NCI-H1436 (cell line): ENCODE measurements at places on chromosomes 5 and 9.
A peak's percentile ranks its signal among the peaks of the same experiment; 100 is the strongest.

DNA sequence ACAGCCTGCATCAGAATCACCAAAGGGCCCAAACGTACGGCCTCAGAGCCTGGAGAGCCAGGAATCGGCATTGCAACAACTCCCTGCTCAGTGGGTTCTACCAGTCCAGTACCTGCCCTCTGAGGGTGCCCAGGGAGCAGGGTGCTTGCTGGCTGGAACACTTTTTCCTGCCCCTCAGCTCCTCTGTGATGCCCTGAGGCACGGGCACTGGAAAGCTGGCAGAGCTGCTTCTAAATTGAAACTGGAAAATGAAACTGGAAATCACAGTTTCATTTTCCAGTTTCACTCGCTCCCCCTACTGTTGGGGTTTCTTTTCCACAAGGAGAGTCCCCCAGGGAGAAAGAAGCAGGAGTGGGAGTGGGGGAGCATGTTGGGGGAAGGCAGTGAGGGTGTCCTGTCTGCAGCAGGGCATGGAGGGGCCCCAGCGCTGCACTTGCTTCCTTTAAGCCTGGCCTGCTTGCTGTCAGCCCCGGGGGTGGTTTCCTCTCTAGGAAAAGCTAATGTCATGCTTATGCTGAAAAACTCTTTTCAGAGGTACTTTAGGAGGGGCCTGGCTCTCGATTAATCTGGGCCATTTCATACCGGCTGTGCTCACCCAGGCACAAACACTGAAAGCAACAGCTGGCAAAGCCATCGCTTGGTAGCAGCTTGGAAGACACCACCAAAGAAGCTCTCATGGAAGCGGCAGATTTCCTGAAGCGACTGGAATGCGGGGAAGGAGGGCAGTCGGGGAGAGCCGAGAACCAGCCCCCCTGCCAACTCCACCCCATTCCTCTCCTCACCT lies 26.2 kb downstream of the IRF1 start:
- no peak for DNase-seq

- DNase-seq: no peak
Measured at GRCh38 chr9:13990331-13990730, 323.6 kb downstream of the NFIB start.

GRCh38 chr5:73678322-73678740 lies 52.3 kb downstream of the ARHGEF28 start:
- DNase-seq: no peak

- DNase-seq: no peak
Measured at GRCh38 chr5:151862811-151863472, 61.7 kb downstream of the GLRA1 start.

- DNase-seq: no peak
Measured at GRCh38 chr9:36119476-36119875, 17.1 kb upstream of the GLIPR2 start.

- no peak for DNase-seq
Measured at GRCh38 chr5:128491291-128491690, 46.8 kb downstream of the FBN2 start.

GRCh38 chr5:139446956-139447779 lies 7.8 kb upstream of the DNAJC18 start:
- DNase-seq: no peak

GRCh38 chr9:86921151-86921923 lies 26.0 kb downstream of the GAS1 start:
- DNase-seq: no peak

DNA sequence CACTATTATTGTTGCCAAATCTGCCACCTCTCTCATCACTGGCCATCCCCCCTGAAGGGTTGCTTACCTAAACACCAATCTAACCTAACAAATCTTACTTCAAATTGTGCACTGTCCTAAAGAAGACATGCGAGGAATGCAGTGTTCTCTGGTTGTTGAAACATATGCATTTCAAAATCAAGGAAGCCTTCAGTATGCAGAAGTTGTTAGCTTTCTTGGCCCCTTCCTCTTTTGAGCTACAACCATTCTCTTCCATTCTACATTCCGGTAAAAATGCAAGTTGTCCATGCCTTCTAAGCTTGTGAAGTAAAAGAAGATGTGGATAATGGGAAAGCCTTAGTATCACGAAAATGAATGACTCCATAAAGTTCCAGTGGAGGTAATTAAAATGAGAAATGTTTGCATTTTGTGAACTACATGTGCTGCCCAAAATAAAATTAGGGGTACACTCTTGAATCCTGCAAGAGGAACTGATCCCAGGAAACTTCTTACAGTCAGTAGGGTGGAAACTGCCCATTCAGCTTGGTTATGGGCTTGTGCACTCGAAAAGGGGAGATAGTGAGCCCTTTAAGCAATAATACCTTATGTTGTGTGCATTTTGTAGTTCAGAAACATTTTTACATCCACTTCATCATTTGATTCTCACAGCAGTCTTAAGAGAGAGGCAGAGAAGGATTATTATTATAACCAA lies 77.6 kb upstream of the ADRB2 start:
- no peak for DNase-seq

DNA sequence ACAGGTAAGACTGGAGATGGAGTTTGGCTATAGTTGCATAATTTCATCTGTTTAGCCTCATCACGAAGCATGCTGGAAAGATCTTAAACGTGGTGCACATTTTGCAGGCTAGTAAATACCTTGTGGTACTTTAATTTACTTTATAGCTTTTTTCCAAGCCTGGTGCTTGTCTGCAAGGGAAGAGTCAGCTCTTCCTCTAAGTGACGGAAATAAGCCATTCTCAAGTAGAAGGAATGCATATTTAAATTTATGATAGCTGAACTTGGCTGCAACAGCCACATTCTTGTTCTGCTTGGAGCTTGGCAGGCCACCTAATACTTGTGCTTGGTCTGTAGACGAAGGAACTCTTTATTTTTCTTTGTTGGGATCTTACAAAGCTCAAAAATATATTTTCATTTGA lies 188.0 kb upstream of the PIK3R1 start:
- DNase-seq: no peak

- no peak for DNase-seq
Measured at GRCh38 chr5:99586878-99587277, 658.1 kb upstream of the CHD1 start.

DNA sequence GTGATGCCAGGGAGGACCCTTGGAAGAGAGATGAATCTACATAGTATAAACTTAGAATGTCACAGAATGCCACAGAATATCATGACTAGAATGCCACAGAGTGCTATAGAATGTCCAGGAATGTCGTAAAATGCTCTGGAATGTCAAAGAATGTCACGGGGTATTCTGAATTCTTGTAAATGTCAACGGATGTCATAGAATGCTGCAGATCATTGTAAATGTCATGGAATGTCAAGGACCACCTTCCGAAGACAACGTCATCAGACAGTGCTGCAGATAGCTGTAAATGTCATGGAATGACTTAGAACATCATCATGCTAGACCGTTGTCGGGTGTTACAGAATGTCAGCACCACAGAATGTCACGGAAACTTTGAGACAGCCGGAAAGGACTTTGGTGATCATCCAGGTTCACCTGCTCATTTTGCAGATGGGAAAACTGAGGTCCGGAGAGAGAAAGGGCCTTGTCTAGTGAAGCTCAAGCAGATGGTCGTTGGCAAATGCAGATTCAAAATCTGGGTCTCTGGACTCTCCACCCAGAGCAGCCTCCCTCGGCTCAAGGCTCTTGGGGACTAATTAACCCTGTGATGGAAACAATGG lies 117.1 kb downstream of the LHX2 start:
- DNase-seq: no peak

DNA sequence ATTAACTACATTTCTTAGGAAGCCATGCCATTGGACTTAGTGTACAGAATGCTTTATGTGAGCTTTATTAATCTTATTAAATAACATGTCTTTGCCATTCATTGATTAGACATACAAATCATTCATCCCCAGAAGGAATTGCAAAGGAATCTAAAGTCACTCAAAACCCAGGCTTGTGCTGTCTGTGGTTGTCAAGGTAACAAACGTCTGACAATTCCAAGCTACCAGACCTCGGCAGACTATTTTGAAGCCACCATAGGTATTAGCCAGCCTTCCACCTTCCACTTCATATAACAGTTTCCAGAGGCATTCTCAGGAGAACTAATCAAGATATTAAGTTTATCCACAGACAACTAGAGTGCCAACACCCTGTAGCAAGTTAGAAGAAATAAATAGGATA lies 135.2 kb upstream of the TUSC1 start:
- DNase-seq: no peak

GRCh38 chr5:159273923-159274322 lies 10.8 kb downstream of the UBLCP1 start:
- DNase-seq: no peak

DNA sequence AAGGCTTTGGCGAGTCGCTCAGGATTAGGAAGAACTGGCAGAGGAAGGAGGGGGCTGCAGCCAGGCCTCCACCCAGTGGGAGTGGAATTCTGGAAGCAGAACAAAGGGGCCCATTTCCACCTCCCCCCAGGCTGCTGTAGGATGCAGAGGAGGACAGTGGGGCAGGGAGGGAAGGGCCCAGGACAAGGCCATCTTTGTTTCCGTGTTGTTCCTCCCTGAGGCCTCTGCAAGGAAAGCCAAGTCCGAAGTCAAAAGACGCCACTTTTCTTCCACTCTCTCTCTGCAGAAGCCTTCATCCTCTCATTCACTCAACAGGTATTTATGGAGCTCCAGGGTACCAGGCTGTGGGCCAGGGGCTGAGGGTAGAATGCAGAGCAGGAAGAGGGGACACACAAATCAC lies 70.7 kb downstream of the ENTREP1 start:
- DNase-seq: no peak

GRCh38 chr9:113597390-113598241 lies 134.1 kb downstream of the RGS3 start:
- DNase-seq: no peak

DNA sequence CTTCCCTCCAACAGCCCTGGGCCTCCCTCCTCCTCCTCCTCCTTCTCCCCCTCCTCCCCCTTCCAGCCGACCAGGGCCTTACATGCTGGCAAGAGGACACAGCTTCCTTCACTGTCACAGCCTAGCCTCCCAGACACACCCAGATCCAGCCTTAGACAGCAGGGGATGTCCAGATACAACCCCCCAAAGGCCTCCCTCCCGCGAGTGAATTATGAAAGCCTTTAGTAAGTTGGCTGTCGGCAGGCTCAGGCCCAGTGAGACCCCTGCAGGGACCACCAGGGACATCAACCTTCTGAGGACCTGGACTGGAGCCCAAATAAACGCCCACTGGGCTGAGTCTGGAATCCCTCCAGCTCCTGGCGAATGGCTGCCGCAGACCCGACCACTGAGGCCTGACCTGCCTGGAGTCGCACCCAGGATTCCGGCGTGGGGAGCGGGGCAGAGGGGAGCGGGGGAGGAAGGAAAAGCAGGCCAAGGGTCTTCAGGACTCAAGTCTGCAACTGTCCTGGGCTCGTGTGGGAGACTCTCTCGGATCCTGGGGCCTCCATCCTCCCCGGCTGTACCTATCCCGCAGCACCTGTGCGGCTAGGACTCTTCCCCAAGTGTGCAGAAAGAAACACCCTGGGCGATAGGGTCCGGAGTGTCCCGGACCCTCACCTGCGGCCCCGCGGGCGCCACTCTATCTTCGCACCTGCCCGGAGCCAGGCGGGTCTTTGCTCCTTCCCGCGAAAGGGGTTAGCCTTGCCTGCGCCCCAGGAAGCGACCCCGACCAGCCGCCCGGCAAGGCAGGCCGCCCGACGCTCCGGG lies 705 bp downstream of the SEPTIN8 start:
- no peak for DNase-seq

DNA sequence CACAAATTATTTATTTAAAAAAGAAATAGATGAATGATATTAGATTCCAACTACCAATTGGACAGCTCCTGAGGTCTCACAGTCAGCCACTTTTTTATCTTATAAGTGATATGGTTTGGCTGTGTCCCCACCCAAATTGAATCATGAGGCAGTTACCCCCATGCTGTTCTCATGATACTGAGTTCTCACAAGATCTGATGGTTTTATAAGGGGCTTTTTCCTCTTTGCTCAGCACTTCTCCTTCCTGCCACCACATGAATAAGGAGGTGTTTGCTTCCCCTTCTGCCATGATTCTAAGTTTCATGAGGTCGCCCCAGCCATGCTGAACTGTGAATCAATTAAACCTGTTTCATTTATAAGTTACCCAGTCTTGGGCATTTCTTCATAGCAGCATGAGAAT lies 12.9 kb downstream of the NLN start:
- no peak for DNase-seq

GRCh38 chr5:164051745-164052144 lies 546.3 kb downstream of the MAT2B start:
- DNase-seq: no peak

- no peak for DNase-seq
Measured at GRCh38 chr9:138024831-138025291, 147.3 kb downstream of the CACNA1B start.

- DNase-seq: no peak
Measured at GRCh38 chr9:118929287-118929686, 439.9 kb downstream of the BRINP1 start.

- peak; percentile 39 for DNase-seq
Measured at GRCh38 chr9:35826071-35826701, 2.3 kb downstream of the FAM221B start.

GRCh38 chr9:124835026-124835557 lies 18.2 kb upstream of the WDR38 start:
- DNase-seq: peak; percentile 82

DNA sequence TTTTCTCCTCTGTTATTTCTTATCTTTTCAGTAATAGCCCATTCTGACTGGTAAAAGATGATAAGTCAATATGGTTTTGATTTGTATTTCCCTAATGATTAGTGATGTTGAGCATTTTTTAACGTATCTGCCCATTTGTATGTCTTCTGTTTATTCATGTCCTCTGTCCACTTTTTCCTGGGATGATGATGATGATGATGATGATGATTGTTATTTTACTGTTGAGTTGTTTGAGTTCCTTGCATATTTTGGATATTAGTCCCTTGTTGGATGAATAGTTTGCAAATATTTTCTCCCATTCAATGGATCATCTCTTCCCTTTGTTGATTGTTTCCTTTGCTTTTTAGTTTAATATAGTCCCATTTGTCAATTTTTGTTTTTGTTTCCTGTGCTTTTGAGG lies 27.0 kb downstream of the UTP15 start:
- no peak for DNase-seq

- no peak for DNase-seq
Measured at GRCh38 chr5:1106385-1107166, 5.3 kb downstream of the SLC12A7 start.

GRCh38 chr9:134707731-134708671 lies 66.4 kb downstream of the COL5A1 start:
- no peak for DNase-seq

GRCh38 chr9:74765481-74765971 lies 122.2 kb downstream of the TRPM6 start:
- DNase-seq: no peak

DNA sequence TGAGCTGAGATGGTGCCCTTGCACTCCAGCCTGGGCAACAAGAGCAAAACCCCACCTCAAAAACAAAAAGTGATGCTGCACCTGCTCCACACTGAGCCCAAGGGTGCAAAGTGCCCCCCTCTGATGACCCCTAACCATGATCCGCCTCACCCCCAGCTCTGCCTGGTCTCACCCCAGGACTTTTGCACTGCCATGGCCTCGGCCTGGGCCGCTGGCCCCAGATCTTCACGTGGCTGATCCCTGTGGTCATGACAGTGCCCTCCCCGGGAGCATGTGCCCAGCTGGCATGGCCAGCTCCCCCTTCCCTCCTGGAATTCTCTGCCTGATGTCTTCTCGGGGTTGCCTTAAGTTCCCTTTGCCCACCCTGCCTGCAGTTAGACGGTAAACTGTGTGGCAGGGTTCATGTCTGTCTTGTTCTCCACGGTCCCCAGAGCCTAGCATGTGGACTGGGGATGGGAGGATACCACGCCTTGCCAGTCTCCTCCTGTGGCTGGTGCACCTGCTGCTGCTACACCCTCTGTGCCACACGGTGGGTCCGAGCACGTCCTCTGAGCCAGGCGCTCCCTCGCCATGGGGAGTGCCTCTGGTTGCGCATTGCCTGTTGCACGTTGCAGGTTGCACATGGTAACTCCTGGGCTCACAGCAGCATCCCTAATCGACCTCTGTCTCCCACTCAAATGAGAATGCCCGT lies 77.4 kb upstream of the PPP1R26 start:
- DNase-seq: no peak
